ENCODE measurements at places on chromosomes 16 and 17.

- peak; percentile 99 for DNase-seq
Observed at GRCh38 chr17:2406903-2407790, 6.3 kb upstream of the MNT start.

DNA sequence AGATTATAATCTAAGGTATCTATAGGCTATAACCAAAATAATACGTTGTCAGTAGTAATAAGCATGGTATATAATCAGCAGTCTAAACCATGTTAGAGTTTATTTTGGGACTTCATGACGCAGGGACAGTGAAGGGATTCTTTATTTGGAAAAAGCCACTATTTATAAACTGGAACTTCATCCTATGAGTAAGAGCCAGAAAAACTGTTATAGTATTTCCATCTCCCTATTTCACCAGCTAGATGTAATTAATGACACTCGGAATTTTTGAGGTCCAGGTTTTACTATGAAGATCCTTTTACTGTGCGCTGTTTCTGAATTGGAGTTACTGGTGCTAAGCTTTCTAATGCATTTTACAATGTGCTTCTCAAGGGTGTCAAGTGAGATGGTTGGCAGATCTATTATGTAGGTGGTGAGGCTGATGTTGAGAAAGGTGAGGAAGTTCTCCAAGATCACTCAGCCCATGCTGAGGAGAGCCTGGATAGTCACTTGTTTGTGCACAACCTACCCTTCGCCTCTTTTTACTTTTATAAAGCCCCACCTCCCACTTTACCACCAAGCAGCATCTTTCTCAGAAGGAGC is 149.3 kb downstream of the MSI2 start:
- no peak for DNase-seq

DNA sequence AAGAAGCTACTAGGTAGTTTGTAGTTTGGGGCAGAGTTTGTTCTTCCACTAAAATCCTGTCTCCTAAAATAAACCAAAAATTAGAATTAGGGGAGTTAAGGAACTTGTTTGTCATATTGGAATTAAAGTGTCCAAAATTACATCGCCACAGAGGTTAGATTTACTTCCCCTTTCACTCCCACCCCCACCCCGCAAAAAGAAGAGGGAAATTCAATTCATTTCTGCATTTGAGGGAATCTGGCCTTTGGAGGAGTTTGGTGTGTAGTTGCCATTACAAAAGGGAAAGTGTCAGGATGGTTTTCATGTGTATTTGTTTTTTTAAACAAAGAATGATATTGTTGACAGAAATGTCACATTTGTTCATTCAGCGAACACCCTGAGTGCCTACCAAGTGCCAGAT is 5.8 kb downstream of the TMEM97 start:
- no peak for DNase-seq

DNA sequence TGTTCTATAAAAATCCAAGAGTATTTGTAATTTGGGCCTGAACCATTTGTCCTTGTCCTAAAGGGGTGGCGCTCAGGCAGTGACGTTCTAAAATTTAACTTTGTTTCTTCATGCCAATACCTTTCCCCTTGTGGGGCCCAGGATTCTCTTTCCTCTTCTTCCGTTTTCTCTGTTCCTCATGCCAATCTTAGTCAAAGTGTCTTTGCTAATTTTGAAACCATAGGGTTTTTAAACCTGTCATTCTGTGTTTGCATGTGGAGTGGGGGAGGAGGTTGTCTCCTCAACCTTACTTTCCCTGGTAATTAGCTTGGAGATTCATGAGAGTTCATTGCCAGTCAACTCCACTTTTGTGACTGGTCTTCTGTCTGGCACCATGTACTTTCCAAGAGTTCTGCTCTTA is 337.1 kb downstream of the MAF start:
- DNase-seq, result no peak

Data from A172 (cell line).